Placental epithelial cell (primary cell): ENCODE measurements at places on chromosomes 6 and 20. TPM values are rescaled to one million over a fixed set of nuclear protein-coding genes. Genes with fewer than 3 reads are reported as not detected.

Gene PPP1R14C
- 4.7 and 14.5 TPM in 2 replicates for total RNA-seq

Gene SNAP91
- under 0.01 TPM in 1 of 2 replicates, not detected in the other for total RNA-seq

Gene CCDC170
- not detected in 2 replicates for total RNA-seq

Gene DPM1
- total RNA-seq, result 35.3 and 53.2 TPM in 2 replicates

Gene COL11A2
- total RNA-seq, result 0.22 and 0.39 TPM in 2 replicates

Gene RAB23
- total RNA-seq, result 11.0 and 14.5 TPM in 2 replicates

Gene TAF11
- total RNA-seq, result 22.4 and 23.6 TPM in 2 replicates

Gene EDN1
- 45.1 and 91.0 TPM in 2 replicates for total RNA-seq

Gene PTPRT
- 0.22 and 0.39 TPM in 2 replicates for total RNA-seq

Gene STX11
- 0.65 and 0.79 TPM in 2 replicates for total RNA-seq

Gene GRM1
- under 0.01 TPM in 2 replicates for total RNA-seq

Gene SLC17A9
- 23.2 and 25.8 TPM in 2 replicates for total RNA-seq

Gene LY86
- not detected in 2 replicates for total RNA-seq

Gene MLN
- total RNA-seq, result not detected in 2 replicates

Gene MCHR2
- total RNA-seq, result not detected in 2 replicates

Gene TRERF1
- total RNA-seq, result 5.9 and 6.7 TPM in 2 replicates

Gene SCAND1
- total RNA-seq, result 66.3 and 72.2 TPM in 2 replicates

Gene COL9A1
- not detected in 2 replicates for total RNA-seq

Gene PDYN
- total RNA-seq, result not detected in 2 replicates

Gene GTSF1L
- total RNA-seq, result not detected in 2 replicates

Gene BNIP5
- not detected in 2 replicates for total RNA-seq

Gene ADGRB3
- total RNA-seq, result 0.39 and 0.43 TPM in 2 replicates
